Caki2 (cell line): ENCODE measurements at places on chromosomes 2 and 18. TPM values are rescaled to one million over a fixed set of nuclear protein-coding genes. Genes with fewer than 3 reads are reported as not detected.

Gene IL36B
- not detected in 2 replicates for total RNA-seq

Gene SAG
- total RNA-seq, result not detected in 2 replicates

Gene RNF25
- total RNA-seq, result 22.7 and 28.5 TPM in 2 replicates

Gene BMP10
- not detected in 2 replicates for total RNA-seq

Gene CHRND
- total RNA-seq, result not detected in 2 replicates

Gene CYBRD1
- total RNA-seq, result not detected in 2 replicates

Gene ACVR1C
- not detected in 2 replicates for total RNA-seq

Gene CDK5R2
- total RNA-seq, result 0.78 TPM in 1 of 2 replicates, not detected in the other

Gene UGT1A1
- total RNA-seq, result 6.9 and 10.4 TPM in 2 replicates

Gene CCNT2
- total RNA-seq, result 2.2 and 4.0 TPM in 2 replicates

Gene HOXD11
- 3.7 TPM in 1 of 2 replicates, not detected in the other for total RNA-seq

Gene ZRANB3
- 1.6 and 6.1 TPM in 2 replicates for total RNA-seq

Gene TMEM163
- 0.78 TPM in 1 of 2 replicates, not detected in the other for total RNA-seq

Gene APOB
- not detected in 2 replicates for total RNA-seq
